NCI-H226 (cell line): ENCODE measurements at places on chromosomes 16 and 17.

GRCh38 chr17:46943218-46943500 lies 20.2 kb downstream of the GOSR2 start:
- DNase-seq = no peak

GRCh38 chr16:50247906-50248608 lies 18.3 kb upstream of the ADCY7 start:
- no peak for DNase-seq

DNA sequence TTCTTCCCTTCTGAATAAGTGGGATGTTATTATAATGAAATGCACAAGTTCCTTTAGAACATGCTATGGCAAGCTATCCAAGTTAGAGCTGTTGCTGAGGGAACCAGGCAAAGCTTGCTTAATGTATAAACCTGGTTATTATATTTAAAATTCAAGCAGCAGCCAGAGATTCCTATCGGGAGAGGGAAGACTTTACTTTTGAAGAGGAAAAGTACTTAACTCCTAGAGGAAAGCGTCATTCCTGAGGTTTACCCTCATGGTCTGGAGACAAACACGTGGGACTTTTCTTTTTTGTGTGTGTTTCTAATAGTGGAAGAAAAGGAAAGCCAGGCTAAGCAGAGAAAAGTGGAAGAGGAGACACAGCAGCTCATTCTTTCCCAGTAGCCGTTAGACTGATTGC lies 39.9 kb upstream of the MYH10 start:
- no peak for DNase-seq

DNA sequence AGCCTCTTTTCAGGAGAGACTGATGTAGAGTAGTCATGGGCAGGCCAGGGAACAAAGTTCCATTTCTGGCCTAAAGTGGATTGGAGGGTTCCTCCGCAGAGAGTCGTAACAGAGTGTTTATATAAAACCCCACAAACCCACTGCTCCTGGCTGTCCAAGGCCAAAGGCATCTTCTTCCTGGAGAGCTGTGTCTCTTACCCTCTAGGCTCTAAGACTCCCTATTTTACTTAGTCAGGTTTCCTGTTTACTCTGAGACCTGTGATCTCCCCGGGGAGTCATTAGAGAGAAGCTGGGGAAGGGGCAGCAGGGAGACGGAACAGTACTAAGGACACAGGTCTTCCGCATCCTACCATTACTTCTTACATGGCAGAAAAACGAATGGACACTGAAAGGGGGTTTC lies 69.5 kb downstream of the HIC1 start:
- peak; percentile 29 for DNase-seq

- no peak for DNase-seq
Measured at GRCh38 chr17:60079401-60080243, 901 bp upstream of the HEATR6 start.

DNA sequence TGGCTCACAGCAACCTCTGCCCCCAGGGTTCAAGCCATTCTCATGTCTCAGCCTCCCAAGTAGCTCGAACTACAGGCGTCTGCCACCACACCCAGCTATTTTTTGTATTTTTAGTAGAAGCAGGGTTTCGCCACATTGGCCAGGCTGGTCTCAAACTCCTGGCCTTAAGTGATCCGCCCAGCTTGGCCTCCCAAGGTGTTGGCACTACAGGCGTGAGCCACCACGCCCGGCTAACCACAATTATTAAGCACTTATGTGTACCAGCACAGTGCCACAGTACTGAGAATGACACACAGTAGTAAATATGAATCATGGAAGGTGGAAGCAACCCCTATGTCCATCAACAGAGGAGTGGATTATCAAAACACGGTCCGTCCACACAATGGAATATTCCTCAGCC lies 49.8 kb downstream of the COTL1 start:
- DNase-seq = no peak

GRCh38 chr17:63337579-63337978 lies 108.5 kb downstream of the CYB561 start:
- DNase-seq = no peak

DNA sequence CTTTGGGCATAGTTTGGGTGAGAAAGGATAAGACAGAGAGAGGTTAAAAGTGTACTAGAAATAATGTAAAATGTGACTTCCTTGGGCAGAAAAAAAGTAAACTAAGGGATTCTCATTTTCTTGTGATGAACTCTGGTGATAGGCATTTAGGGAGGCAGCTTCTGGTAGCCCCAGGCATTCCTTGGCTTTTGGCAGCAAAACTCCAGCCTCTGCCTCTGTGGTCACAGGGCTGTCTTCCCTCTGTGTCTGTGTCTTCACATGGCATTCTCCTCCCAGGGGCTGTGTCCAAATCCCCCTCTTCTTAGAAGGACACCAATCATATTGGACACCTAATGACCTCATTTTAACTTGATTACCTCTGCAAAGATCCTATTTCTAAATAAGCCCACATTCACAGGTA lies 54.7 kb downstream of the HS3ST3B1 start:
- DNase-seq = no peak

DNA sequence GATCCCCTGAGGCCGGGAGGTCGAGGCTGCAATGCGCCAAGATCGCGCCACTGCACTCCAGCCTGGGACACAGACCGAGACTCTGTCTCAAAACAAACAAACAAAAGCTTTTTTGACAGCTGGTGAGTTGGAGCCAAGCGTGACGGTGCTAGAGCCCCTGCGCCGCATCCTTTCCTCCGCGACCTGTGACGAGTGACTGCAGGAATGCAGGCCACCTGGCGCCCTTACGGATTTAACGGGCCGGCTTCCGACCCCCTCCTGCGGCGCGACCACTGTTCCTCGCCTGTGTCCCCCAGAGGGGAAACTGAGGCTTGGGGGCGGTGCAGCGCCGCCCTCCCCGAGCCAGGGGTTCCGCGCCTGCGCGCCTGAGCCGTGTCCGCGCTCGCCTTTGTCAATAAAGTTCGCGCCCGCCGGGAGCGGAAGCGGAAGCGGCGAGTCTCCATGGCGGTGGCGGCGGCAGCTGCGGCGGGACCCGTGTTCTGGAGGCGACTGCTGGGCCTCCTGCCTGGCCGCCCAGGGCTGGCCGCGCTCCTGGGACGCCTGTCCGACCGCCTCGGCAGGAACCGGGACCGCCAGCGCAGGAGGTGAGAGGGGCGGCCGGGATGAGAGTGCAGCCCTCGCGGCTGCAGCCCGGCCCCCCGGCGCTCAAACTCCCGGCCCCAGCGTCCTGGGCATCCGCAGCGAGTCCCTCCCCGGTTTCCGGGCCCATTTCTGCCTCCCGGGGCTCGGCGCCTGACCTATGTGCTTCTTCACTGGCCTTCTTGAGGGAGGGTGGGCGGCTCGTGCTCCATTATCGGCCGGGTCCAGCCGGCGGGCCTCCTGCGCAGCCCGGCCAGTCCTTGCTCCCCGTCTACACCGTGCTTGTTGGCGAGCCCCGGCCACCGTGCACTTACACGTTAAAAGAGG lies at the start of gene PGS1:
Gene PGS1, plus strand, starts transcription at position 425 of the 906 bp plus-strand sequence. Its CDS starts 17 bp downstream, at position 442.
- peak; percentile 71 for DNase-seq

DNA sequence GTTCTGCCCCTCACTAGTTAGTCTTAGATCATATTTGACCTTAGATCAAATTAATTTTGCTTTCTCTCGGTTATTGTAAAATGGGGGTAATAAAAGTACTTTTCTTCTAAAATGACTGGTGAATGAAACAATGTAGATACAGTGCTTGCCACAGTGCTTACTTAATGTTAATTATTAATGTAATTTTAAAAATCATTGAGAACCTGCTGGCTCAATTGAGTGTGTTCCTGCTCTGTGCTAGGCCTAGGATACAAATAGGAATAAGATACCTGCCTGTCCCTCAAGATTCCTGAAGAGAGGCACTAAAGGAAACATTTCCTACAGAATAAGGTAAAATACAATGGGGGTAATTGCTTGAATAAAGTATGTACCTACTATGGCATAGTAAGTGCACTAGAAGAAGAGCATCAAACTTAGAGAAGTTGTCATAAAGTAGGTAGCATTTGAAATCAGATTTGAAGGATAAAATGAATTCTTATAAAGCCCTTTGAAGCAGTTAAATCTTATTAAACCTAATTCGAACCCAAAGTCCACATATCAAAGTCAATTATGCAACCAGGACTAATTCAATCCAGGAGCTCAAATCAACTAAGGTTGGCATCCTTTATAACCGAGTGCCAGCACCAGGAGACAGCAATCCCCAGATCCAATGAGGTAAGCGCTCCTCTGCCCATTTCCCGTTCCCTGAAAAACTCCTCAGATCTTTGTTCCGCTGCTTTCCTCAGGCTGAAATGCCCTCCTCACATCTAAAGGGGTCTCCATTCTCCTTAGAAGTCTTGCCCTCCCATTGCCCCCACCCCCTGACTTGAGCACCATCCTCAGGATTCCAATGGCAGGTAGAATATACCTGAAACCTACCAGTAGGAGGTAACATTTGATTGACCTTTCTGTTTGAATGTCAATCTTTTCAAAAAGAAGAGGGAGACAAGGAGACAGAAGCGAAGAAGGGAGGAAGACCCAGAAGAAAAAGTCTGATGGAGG lies 2.4 kb upstream of the MED13 start:
- DNase-seq = no peak

DNA sequence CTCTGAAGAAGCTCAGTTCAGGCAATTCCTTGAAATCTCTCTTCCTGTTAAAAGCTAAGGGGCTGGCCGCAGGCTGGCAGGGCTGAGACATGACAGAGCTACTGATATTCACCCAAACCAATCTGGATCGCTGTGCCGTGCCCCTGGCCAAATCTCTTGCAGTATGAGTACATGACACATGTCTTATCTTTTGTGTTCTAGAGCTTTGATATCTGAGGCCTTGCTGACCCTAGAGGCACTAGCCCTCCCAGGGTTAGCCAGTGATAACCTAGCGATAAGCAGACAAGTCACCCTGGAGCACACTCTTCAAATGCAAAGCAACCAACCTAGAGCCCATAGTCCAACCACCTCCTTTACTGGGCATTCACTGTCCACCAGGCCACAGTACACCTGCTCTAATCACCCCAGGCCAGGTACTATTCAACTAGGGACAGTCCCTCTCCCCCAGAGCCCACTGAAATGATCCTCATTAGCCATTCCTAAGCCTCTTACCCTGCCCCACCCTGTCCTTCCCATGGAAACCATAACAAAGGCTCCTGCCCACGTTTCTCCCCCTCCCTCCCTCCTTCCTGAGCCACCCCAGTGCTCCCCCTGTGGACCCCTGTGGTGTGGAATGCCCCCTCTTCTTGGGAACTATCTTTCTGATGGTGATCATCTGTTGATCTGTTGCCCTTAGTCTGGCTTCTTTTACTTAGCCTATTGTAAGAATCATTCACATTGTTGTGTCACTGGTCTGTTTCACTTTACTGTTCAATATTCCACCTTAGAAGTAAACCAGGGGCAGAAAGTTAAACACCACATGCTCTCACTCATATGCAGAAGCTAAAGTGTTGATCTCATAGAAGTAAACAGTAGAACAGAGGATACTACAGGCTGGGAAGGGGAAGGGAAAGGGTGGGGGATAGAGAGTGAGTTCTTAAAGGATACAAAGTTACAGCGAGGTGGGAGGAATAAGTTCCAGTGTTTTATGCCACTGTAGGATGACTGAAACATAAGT lies 52.5 kb downstream of the TEKT5 start:
- no peak for DNase-seq

DNA sequence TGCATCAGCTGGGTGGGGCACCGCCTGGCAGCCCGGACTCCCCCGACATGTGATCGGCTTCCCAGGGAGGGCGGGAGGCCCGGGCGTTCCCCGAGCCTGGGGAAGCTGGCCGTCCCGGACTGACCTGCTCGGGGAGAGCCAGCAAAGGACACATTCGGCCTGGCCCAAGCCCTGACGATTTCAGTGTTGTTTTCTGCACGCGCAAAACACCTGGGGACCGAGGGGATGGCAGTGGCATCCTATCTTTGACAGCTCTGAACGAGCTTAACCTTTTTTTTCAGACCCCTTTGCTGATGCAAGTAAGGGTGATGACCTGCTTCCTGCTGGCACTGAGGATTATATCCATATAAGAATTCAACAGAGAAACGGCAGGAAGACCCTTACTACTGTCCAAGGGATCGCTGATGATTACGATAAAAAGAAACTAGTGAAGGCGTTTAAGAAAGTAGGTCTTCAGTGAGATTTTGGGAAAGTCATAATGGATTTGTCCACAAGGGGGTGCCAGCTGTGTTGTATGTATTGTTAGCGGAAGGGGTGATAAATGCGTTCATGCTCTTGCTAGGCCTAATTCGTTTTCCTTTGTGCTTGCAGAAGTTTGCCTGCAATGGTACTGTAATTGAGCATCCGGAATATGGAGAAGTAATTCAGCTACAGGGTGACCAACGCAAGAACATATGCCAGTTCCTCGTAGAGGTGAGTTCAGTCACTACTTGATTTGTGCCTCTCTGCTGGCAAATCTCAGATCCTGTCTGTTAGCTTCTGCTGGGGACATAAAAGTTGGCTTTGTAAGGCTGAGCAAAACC lies 1.0 kb downstream of the EIF1 start:
- DNase-seq = peak; percentile 45

DNA sequence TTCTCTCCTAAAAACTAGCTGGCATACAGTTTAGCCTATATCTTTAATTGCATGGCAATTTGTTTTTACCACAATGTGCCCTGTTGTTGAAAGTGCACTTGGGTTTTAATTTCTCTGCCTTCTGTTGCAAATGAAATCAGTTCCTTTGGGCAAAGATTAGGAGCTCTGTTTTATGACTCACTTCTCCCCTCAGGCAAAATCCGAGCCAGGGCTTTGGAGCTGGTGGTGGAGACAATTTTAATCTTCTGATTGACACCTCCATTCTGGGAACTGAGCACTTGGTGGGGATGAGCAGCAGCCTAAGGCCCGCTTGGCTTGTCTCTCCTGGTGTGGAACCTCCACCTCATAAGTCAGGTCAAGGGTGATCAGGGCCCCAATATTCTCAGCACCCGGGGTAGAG lies 13.3 kb upstream of the MYH8 start:
- peak; percentile 85 for DNase-seq

GRCh38 chr16:89619840-89620239 lies 6.4 kb downstream of the DPEP1 start:
- DNase-seq = no peak

DNA sequence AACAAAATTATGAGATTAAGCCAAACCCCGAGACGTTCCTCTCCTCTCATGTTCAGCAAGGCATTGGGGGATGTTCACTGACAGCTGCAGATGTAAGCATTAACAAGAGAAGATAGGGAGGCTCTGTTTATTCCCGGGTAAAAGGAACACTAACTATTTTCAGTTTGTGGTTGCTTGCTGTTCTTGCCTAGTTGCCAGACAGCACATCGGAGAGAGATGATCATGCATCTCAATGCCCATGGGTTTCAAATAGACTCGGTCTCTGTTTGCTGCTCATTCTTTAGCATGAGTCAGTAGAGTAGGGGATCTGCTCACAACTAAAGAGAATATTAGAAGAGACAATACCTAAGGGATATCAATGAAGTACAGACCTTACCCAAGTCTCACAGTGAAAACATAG lies 78.3 kb downstream of the TMEM100 start:
- no peak for DNase-seq

DNA sequence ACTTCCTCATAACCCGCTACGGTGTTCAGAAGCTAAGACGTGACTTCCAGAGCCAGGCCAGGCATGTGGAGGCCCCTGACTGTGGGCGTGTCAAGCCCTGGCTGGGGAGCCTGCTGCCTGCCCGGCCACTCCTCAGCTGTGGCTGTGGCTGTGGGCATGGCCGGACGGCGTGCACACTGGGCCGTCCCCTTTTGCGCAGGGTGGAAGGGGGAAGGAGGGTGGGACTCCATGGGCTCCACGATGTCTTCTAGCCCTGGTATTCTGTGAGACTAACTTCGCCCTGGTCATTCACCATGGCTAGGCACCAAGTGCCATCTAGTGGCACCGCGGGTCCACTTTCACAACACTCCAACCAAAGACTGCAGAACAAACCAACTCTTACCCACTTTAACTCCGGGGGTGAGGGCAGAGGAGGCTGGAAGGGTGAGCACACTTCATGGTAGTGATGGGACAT lies 67.9 kb downstream of the N4BP1 start:
- no peak for DNase-seq

- DNase-seq = no peak
Measured at GRCh38 chr16:71761097-71761496, 36.6 kb upstream of the PHLPP2 start.

- no peak for DNase-seq
Measured at GRCh38 chr16:48022496-48022895, 133.3 kb downstream of the ABCC12 start.
